Cortex of kidney (tissue), 1 donor: ENCODE measurements at places on chromosomes 11 and 22.

DNA sequence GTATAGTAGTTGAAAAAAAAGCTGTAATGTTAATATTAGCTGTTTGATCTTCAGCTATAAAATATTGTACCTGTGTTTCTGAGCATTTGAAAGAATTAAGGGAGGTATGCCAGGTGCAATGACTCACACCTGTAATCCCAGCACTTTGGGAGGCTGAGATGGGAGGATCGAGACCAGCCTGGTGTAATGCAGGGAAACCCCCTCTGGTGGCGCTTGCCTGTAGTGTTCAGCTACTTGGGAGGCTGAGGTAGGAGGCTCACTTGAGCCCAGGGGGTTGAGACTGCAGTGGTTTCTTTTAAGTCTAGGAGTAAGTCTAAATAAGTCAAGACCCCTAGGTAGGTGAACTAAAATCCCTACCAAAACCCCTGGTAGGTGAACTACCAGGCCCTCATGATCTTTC lies 37.1 kb downstream of the TAF1D start:
- no peak for DNase-seq

GRCh38 chr11:113505541-113506375 lies 30.6 kb upstream of the DRD2 start:
- no peak for DNase-seq

GRCh38 chr22:39253435-39254070 lies 8.8 kb upstream of the PDGFB start:
- no peak for DNase-seq

DNA sequence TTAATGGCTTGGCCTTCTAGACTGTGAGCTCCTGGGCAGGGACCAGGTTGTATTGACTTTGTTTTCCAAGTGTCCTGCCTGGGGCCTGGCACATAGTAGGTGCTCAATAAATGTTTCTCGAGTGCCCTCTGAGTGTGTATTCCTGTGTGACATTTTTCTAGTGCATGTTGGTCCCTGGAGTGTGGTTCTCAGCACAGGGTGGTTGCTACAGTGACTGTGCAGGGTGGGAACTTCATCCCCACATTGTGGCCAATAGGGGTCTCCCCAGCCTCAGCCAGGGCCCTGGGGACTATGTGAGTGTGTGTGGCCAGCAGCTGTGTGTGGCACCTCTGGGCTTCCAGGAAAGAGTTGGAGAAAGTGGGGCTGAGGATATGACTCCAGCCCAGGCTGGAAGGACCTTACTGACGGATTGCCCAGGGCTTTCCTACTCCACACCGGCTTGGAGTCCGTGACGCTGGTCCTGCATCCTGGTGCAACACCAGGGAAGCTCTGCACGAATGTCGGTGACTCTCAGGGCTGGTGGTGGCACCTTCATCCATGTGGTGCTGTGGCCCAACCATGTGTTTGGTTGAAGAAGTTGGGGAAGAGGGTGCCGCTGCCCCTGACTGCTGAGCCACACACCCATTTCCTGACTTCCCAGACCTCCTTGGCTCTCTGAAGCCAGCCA lies 9.0 kb upstream of the MARK2 start:
- no peak for DNase-seq

GRCh38 chr22:39989633-39990032 lies 5.1 kb upstream of the FAM83F start:
- no peak for DNase-seq
